ENCODE measurements at places on chromosomes 12 and 14.
A peak's percentile ranks its signal among the peaks of the same experiment; 100 is the strongest.

DNA sequence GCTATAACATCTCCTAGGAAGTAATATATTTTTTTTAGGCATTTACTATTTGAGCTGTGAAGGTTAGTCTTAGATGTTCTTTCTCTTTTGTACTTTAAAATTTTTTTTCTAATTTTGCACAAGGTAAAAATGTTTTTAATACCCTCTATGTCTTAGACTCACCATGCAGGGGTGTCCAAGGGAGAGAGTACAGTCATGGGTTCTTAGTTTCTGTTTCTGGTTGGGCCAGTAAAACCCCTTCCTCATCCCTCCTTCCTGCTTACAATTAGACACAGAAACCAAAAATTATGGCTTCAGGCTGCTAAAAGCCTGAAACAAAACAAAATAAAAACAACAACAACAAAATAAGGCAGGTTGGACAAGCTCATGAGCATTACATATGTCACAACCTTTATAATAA is 193.0 kb downstream of the SYT1 start:
- DNase-seq: no peak

DNA sequence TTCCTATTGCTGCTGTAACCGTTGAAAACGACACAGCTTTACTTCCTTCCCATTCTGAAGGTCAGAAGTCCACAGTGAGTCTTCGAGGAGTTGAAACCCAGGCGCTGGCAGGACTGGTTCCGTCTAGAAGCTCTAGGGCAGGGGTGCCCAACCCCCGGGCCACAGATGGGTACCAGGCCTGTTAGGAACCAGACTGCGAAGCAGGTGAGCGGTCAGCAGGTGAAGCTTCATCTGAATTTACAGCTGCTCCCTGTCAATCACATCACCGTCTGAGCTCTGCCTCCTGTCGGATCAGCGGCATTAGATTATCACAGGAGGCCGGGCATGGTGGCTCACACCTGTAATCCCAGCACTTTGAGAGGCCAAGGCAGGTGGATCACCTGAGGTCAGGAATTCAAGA is 12.6 kb upstream of the SFSWAP start:
- no peak for DNase-seq

DNA sequence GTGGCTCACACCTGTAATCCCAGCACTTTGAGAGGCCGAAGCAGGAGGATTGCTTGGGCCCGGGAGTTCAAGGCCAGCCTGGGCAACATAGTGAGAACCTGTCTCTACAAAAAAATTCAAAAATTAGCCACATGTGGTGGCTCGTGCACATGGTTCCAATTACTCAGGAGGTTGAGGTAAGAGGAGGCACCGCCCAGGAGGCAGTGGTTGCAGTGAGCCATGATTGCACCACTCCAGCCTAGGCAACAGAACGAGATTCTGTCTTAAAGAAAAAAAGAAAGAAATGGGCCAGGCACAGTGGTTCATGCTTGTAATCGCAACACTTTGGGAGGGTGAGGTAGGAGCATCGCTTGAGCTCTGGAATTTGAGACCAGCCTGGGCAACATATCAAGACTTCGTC is 33.5 kb downstream of the MAP1LC3B2 start:
- DNase-seq: no peak

DNA sequence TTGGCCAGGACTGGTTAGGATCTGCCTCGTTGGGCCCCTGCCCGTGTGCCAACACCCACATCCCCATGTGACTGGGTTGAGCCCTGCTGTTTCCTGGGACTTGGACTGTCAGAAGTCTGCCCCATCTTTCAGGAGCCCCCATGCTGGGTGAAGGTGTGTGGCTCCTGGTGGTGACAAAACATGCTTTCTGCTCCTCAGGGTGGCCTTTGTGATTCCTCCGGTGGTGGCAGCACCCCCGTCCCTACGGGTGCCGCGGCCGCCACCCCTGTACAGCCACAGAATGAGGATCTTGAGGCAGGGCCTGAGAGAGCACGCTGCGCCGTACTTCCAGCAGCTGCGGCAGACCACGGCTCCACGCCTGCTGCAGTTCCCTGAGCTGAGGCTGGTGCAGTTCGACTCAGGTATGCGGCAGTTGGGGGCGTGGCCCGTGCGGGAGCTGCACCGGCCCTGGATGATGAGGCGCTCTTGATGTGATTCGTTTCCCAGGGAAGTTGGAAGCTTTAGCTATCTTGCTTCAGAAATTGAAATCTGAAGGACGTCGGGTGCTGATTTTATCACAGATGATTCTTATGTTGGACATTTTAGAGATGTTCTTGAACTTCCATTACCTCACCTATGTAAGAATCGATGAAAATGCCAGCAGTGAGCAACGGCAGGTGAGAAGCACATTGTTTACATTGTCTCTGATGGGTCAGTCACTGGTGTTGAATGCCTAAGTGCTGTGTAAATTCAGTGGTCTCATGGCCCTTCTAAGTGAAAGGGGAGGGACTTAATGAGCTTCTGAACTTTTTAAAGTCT is 80.0 kb downstream of the EP400 start:
- no peak for DNase-seq

GRCh38 chr12:38761636-38762342 is 143.6 kb downstream of the CPNE8 start:
- no peak for DNase-seq

GRCh38 chr12:51390457-51390856 is 749 bp downstream of the GALNT6 start:
- no peak for DNase-seq

DNA sequence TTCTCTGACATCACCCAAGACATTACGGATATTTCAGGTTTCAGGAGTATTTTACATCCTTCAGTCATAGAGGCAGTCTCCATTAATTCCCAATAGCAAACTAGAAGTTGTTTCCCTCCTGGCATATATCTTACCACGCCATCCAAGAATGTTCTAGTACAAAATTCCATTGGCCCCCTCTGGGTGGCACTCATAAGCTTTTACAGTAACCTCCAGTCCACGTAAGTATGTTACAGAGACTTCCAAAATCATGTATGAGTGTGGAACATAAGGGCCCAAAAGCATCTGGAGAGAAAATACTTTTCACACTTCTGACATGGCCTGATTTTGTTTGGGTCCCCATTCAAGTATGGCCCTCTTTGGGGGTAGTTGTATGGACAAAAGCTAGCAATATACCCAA is 58.1 kb upstream of the DHRS4 start:
- peak; percentile 28 for DNase-seq

DNA sequence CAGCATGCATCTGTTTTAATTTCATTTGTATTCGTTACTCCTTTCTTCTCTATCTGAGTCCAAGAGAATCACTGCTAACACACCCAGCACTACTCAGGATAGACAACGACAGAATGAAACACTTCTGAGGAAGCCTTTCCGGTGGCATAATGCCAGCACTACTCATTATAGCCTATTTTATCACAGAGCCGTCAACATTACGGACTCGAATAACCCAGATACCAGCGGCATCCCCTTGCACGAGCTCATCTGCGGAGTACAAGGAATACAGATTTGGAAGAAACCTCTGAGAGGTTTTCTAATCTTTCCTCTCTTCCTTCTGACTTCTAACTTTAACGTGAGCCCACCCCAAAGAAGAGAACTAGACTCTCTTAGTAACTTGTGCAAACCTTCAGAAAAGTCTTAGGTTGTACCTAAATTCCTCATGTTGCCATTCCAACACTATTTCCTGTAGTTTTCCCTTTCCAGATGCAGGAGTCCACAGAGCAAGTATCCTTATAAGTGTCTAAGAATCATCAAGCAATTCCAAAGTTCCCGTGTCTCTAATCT is 248.1 kb downstream of the APAF1 start:
- no peak for DNase-seq

- no peak for DNase-seq
Measured at GRCh38 chr12:130945786-130946492, 7.8 kb upstream of the ADGRD1 start.

DNA sequence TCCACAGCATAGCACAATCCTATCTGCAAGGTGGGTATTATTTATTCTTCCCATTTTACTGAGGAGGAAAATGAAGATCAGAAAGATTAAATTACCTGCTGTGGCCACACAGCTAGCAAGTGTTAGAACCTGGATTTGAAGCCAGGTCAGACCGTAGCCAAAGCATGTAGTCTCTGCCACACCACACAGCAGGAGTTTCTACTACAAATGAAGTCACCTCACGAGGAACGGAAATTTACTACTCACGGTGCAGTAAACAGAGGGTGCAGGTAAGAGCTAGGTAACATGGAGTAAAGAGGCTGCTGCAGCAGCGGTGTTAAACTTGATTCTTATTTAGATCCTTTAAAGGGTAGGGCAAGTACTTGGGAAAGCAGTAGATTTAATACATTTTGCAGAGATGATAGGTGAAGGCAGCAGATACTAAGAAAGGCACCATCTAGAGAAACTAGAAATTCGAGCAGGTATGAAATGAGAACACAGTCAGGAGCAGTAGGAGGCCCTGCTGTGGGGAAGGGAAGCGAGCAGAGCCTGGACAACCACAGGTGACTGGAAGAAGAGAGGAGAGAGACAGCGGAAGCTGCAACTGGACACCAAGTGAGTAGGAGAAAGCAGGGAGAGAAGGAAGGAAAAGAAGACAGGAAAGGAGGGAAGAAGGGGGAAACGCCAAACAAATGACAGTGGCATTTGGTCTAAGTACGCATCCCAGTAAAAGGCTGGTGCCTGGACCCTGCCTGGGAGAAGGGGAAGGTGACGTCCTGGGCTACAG is 21.5 kb downstream of the SPTB start:
- no peak for DNase-seq

- peak; percentile 89 for DNase-seq
Measured at GRCh38 chr12:51823875-51824565, 24.5 kb downstream of the FIGNL2 start.

GRCh38 chr12:124720004-124720680 is 143.5 kb downstream of the SCARB1 start:
- DNase-seq: no peak
